Thoracic aorta endothelial cell (primary cell): ENCODE measurements at places on chromosomes 12 and 14. TPM values are rescaled to one million over a fixed set of nuclear protein-coding genes. Genes with fewer than 3 reads are reported as not detected.

BCL2L14 gene
- not detected in 2 replicates for total RNA-seq

TAS2R43 gene
- total RNA-seq: 10.2 TPM in 1 of 2 replicates, not detected in the other

PTPRO gene
- total RNA-seq: not detected in 2 replicates

LUM gene
- total RNA-seq: 1.0 and 2.4 TPM in 2 replicates

NRIP2 gene
- not detected in 2 replicates for total RNA-seq

SIX6 gene
- not detected in 2 replicates for total RNA-seq

CIPC gene
- 17.3 and 26.4 TPM in 2 replicates for total RNA-seq

SLC17A8 gene
- total RNA-seq: not detected in 2 replicates

RPS6KA5 gene
- 5.6 and 8.5 TPM in 2 replicates for total RNA-seq

RNASE13 gene
- not detected in 2 replicates for total RNA-seq

RD3L gene
- total RNA-seq: not detected in 2 replicates

TAS2R50 gene
- total RNA-seq: 6.0 and 6.9 TPM in 2 replicates

RHOJ gene
- 118 and 241 TPM in 2 replicates for total RNA-seq

ATL1 gene
- total RNA-seq: 1.2 and 2.5 TPM in 2 replicates

SPIC gene
- not detected in 2 replicates for total RNA-seq

IAPP gene
- not detected in 2 replicates for total RNA-seq

PPP2R5E gene
- total RNA-seq: 48.3 and 58.4 TPM in 2 replicates

METTL3 gene
- total RNA-seq: 80.7 and 82.2 TPM in 2 replicates

AVPR1A gene
- total RNA-seq: not detected in 2 replicates

RAP1B gene
- 295 and 323 TPM in 2 replicates for total RNA-seq
